ENCODE measurements at places on chromosomes 6 and 20.

DNA sequence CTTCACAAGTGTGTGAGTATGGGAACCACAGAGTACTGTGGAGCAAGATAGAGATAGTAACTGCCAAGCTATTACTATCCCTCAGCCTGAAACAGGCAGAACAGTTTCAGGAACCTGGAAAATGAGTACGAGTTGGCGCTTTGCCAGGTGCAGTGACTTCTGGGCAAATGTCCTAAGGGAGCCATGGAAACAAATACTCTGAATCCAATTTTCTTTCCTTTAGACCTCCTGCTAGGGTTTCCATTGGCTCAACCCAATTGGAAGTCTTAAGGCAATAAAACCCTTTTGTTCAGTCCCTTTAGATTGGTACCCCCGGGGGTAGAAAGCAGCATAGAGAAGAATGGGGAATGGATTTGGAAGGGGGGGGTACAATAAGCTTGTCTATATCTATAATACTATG lies 205.0 kb upstream of the EPHA7 start:
- peak; percentile 10 for DNase-seq

- DNase-seq, result no peak
These were observed 27.6 kb downstream of the NCOA5 start for GRCh38 chr20:46062151-46062550.

GRCh38 chr6:24947636-24948035 lies 11.9 kb upstream of the RIPOR2 start:
- DNase-seq, result no peak

- no peak for DNase-seq
These were observed 33.1 kb downstream of the TMEM14A start for GRCh38 chr6:52704060-52704459.

DNA sequence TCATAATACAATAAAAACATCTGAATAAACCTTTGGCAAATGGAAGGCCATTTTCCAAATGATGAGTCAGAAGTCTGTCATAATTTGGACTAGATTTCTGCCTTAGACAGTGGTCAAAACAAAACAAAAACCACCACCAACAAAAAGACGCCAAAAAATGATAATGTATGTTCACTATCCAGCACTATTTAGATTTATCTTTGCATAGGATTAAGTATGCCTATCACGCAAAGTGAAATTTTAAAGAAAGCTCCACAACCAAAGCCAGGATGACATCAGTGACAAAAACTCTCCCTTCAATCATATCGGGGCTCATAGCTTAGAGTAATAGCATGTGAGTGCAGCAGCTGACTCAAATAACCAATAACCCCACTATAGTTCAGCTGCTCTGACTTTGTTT lies 201.9 kb downstream of the MOXD1 start:
- DNase-seq, result no peak

GRCh38 chr6:14072084-14072483 lies 45.5 kb upstream of the CD83 start:
- DNase-seq, result no peak

GRCh38 chr20:12317433-12317832 lies 399.7 kb downstream of the BTBD3 start:
- no peak for DNase-seq

- no peak for DNase-seq
These were observed 88.0 kb downstream of the INSM1 start for GRCh38 chr20:20455926-20456325.

- no peak for DNase-seq
These were observed 54.4 kb upstream of the BHLHE23 start for GRCh38 chr20:63061051-63061770.

GRCh38 chr6:3612341-3613041 lies 139.0 kb downstream of the PXDC1 start:
- DNase-seq, result peak; percentile 87
